ENCODE measurements at places on chromosomes 13 and 19. TPM values are rescaled to one million over a fixed set of nuclear protein-coding genes. Genes with fewer than 3 reads are reported as not detected.

The UQCR11 gene
- polyA plus RNA-seq, result 137 TPM

DNA sequence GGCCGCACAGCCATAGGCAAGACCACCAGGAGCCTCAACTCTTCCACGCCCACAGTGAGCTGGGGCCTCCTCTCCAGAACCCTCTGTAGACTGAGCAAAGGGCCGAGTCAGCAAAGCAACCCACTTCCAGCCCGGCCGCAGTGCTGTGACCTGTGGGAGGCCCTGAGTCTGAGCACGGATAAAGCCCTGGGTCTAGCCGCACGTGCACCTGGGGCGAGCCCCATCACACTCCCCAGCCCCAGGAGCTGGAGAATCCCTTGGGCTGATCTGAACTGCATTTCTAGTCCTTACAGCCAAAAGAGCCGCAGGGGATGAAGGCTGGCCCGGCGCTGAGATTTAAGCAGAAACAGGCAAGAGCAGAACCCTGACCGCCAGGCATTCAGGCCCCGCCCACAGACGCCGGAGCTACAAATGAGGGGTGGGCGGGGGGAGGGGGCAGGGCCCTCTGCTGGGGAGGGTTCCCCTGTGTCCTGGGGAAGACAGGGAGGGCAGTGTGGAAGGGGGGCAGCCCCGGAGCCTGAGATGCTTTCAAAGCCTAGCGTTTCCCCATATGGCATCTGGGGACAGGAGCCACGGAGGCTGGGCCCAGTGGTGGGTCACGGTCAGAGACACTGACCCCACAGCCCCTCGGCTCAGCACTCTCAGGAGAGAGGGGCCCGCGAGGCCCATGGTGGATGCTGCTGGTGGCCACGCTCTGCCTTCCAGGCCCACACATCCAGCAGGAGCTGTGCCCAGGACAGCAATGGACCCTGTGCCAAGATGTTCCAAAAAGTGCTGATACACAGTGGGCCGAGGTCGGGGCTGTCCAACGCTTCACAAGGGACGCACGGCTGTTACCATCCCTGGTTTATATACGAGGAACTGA, 4.9 kb downstream of the TMEM259 start:
- no peak for DNase-seq

- no peak for DNase-seq
These were observed at the start of gene IFI30 for GRCh38 chr19:18173572-18174288. Gene IFI30 (plus strand): TSS chr19:18173813. CDS start chr19:18173842, 29 bp downstream.

GRCh38 chr19:6343462-6343861, 10.1 kb upstream of the ACER1 start:
- no peak for DNase-seq

DNA sequence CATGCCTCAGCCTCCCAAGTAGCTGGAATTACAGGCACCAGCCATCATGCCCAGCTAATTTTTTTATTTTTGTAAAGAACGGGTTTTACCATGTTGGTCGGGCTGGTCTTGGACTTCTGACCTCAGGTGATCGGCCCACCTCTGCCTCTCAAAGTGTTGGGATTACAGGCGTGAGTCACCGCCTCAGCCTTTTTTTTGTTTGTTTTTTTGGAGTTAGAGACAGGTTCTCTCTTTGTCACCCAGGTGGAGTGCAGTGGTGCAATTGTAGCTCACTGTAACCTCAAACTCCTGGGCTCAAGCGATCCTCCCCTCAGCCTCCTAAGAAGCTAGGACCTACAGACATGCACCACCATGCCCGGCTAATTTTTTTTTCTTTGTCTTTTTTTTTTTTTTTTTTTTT, 15.6 kb upstream of the NOTCH3 start:
- DNase-seq, result no peak

- no peak for DNase-seq
These were observed 336.8 kb downstream of the DNAJC15 start for GRCh38 chr13:43360171-43360570.

DNA sequence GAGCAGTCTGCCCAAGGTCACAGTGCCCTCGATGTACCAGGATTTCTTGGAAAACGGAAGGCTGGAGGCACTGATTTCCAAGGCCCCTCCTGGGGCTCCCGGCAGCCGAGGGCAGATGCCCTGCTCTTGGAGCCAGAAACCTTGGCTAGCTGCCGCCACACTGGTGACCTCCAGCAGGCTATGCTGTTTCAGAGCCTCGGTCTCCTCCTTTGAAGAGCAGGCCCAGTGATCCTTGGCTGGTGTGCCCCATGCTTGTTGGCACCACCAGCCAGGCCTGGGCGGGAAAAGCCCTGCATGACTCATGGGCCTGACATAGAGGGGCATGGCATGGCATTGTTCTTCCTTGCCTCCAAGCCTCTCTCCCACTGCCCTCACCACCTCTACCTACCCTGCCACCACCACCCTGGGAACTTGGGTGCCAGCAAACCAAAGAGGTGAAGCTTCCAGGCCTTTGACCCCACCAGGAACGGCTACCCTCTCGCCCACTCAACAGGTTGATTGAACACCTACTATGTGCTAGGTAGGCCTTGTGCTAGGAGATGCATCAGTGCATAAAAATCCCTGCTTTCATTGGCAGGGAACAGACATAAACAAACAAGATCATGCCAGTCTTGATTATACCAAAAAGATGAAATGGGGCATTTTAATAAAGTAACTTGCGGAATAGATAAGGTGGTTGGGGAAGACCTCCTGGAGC, 1.6 kb upstream of the CLEC11A start:
- DNase-seq, result no peak
